ENCODE measurements at places on chromosomes 2 and 18.

DNA sequence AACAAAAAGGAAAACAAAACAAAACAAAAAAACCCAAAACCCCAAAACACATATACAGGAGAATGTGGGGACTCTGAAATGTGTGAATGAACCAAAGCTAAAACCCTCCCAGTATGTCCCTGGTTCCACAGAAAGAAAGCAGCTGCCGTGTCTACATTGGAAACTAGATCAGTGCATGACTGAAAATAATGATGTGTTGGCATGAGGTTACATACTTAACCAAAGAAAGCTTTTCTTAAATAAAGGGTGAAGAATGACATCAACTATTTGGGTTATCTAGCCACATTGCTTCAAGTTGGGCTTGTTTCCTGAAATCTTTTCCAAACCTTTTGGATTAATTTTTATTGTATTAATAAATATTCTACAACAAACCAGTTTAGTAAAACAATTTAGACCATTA, 91.9 kb upstream of the FN1 start:
- DNase-seq: no peak

- DNase-seq: no peak
Measured at GRCh38 chr2:67046591-67046990, 350.5 kb upstream of the ETAA1 start.

DNA sequence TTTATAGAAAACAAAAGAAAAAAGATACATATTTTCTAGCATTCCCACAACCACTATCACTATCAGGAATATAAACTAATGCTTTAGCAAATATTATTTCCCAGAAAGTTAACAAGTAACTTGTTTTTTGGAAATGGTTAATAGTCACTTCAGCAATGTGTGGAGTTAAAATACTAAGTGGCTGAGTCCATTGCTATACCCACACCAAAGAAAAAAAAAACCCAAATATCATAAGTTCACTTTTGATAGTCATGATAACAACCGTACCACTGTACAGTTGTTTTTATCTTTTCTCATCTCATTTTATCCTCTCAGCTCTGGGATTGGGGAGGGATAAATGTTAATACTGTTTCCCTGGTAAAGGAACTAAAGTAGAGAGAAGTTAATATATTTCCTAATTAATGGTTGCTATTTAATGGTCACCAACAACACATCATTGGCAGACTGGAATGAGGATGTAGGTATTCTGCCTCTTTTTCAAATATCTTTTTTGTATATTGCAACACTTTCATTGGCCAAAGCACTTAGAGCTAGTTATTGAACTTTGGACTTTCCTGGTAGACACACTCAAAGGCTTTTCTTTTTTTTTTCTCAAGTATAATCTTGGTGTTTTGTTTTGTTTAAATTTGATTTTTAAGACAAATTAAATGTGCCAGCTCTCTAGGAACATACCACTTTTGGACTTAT, 18.4 kb upstream of the KANSL1L start:
- DNase-seq: no peak

DNA sequence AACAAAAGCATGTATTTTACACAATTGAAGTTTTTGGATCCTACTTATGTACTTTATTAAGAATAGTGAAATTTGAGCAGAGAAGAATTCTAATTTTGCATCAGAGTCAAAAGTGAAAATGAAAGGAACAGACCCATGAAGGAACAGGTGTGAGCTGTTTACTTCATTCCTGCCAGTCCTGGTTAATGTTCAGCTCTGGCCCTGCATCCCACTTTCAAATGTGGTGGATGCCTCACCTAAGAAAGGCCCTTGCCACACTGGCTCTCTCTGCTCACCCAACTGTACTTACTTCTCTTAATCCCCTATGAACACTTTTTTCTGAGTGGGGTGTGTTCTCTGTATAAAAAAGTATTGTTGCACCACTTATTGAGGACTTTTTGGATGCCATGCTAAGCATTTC, 22.2 kb downstream of the FAM110C start:
- DNase-seq: no peak

- no peak for DNase-seq
Measured at GRCh38 chr2:12192762-12193161, 446.3 kb downstream of the LPIN1 start.

GRCh38 chr2:46874236-46874929, 41.2 kb downstream of the MCFD2 start:
- no peak for DNase-seq

GRCh38 chr18:23617412-23618014, 31.2 kb upstream of the NPC1 start:
- DNase-seq: no peak

DNA sequence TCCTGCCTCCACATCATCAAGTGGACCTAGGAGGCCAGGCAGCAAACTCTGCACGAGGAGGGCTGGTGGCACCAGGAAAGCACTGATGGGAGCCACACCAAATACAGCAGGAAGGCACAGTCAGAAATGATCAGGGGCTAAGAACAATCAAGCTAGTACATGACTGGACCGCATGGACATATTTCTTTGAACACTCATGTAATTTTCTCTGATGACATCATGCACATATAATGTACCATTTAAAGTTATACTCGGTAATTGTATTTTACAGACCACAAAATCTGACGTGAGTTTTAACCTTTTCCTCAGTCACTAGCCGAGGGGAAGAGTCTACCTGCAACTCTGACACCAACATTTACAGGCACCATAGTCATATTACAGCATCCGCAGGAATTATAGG, 76.7 kb downstream of the XDH start:
- no peak for DNase-seq

Data from NCI-H187 treated with DMSO at 0.1 percent for 48 hours (cell line).